ENCODE measurements at places on chromosomes 5 and 9. TPM values are rescaled to one million over a fixed set of nuclear protein-coding genes. Genes with fewer than 3 reads are reported as not detected.

The CATSPER3 gene
- total RNA-seq: 0.19 TPM

The GPR150 gene
- 0.19 TPM for total RNA-seq

The PCDHA9 gene
- 0.09 TPM for total RNA-seq

The ANKRD31 gene
- total RNA-seq: not detected

The RFESD gene
- 1.3 TPM for total RNA-seq

Measured in endothelial cell of coronary artery (primary cell).